Activated CD4-positive, alpha-beta T cell treated with anti-CD3 and anti-CD28 coated beads for 4 hours (primary cell): ENCODE measurements at places on chromosomes 1 and 21.

GRCh38 chr1:30377230-30378002 lies 346.0 kb downstream of the MATN1 start:
- no peak for DNase-seq

GRCh38 chr21:42735061-42735460 lies 81.6 kb downstream of the PDE9A start:
- no peak for DNase-seq

- no peak for DNase-seq
Measured at GRCh38 chr1:54819195-54819536, 18.0 kb upstream of the TTC22 start.

- no peak for DNase-seq
Measured at GRCh38 chr1:115409094-115410015, 71.3 kb upstream of the NGF start.

DNA sequence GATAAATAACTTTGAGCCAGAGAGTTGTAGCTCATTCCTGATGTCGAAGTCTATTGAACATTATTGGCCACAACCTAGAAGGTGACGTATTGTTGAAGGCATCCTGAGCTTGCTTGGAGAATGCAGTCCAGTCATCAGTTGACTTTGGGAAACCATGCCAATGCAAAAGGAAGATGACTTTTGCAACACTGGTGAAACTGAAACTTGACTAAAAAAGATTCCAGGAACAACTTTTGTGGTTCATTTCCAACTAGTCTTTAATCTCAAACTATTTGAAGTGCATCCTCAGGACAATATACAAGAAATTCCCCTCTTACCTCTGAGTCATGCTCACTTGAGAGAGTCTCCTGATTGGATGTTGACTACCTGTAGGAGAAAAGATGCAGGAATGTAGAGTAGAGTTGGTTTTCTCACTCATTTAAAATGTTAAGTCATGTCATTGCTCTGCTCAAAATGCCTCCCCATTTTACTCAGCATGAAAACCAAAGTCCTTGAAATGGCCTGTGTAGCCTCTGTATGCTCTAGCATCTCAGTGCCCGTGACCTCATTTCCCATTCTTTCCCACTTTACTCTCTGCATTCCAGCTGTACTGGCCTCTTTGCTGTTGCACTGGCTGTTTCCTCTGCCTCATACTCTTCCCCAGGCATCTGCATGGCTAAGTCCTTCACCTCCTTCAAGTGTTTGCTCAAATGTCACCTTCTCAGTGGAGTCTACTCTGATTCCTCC lies 24.4 kb upstream of the LEPR start:
- DNase-seq = no peak

DNA sequence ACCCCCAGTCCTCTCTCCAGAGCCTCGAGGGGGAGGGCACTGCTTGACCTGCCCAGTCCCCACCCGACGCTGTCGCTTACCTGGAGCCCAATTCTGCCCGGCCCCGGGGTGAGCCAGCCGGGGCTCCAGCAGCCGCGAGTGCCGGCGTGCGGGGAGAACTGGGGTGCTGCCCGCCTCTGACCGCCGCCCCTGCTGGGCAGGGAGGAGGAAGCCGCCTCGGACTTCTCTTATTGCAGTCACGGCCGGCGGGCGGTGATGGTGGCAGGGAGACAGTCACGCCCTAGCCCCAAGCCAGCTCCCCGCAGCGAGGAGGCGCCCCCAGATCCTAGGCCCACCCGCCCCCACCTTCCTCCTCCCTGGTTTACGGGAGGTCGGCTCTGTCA lies at the start of gene FGR:
FGR (minus strand) TSS at position 201 of the 383 bp plus-strand sequence. CDS start 11,269 bp downstream, outside the sequence.
- no peak for DNase-seq

GRCh38 chr1:3292051-3292722 lies 162.3 kb upstream of the ARHGEF16 start:
- no peak for DNase-seq

DNA sequence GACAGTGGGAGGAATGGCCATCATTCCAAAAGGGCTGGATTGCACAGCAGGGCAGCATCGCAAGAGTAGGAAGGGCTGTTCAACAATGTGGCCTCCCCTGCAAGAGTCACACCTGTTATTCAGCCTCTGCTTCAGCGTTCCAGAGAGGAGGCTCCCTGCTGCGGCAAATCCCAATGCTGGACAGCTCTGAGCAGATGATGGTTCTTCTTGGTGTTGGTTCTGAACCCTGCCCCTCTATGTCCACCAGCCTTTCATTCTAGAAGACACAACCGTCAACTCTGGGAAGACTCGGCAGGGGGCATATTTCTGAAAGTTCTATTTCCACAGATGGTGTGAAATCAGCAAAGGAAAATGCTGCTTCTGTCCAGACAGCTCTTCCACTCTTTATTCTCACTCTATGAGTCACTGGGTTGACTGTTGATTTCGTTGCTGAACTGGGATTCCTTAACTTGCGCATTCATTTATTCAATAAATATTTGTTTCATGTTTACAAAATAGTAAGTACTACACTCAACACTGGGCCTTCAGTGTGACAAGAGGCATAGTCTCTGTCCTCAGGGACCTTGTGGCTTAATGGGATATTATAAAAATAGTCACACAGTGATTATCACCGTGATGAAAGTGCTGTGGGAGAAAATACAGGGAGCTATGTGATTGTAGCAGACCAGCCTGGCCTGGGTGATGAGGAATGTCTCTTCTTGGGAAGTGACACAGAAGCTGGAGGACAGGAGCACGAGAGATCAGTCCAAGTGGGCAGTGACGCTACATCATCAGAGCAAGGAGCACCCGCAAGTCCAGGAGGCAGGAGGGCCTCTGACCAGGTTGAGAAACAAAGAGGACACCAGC lies 260.3 kb downstream of the SIPA1L2 start:
- DNase-seq = no peak

GRCh38 chr21:41124641-41125201 lies 43.2 kb upstream of the BACE2 start:
- no peak for DNase-seq

GRCh38 chr1:228698017-228698329 lies 37.3 kb upstream of the RHOU start:
- no peak for DNase-seq

DNA sequence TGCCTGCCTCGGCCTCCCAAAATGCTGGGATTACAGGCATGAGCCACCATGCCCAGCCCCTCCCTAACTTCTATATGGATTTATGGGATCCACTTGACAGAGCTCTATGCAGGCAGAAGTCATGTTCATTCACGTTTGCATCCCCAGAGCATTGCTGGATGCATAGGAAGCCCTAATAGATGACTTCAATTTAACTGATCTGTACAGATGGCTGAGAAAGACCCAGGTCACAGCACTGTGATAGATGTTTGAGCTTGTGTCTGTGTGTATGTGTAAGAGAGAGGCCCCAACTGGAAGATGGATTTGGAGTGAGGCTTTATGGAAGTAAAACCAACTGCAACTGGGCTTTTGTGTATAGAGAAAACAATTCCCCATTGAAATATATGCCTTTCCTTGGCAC lies 30.9 kb upstream of the PLXNA2 start:
- no peak for DNase-seq

DNA sequence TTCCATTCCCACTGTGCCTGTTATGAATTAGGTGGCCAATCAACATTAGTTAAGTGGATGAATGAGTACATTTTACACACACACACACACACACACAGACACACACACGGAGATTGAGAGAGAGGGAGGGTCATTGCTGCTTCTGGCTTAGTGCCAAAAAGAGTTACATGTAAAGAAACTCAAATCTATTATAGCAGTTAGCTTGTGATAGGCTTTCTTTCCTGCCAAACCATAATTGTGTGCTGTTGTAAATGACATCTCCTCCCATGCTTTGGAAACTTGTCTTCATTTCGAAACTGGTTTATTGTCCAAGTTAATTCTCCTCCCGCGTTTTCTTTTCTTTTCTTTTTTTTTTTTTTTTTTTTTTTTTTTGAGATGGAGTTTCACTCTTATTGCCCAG lies 1.4 kb upstream of the MT1HL1 start:
- DNase-seq = no peak

GRCh38 chr1:31762726-31763670 lies 1.1 kb downstream of the ADGRB2 start:
- peak; percentile 57 for DNase-seq

DNA sequence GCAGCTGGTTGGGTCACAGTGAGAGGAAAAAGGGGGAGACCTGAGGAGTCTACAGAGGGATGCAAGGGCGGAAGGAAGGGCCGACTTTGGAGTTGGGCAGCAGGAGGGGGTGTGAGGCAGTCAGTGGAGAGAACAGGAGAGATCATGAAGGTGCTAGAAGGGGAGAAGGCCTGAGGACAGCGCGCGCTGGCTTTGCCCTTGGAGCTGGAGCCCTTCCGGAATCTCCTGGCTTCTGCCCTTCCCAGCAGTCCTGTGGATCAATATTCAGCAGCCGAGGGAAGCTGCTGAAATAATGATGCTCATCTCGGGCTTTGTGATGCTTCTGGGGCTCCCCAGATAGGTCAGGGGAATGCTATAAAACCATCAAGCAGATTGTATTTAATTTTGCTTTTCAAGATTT lies 26.7 kb downstream of the SLC37A1 start:
- no peak for DNase-seq

DNA sequence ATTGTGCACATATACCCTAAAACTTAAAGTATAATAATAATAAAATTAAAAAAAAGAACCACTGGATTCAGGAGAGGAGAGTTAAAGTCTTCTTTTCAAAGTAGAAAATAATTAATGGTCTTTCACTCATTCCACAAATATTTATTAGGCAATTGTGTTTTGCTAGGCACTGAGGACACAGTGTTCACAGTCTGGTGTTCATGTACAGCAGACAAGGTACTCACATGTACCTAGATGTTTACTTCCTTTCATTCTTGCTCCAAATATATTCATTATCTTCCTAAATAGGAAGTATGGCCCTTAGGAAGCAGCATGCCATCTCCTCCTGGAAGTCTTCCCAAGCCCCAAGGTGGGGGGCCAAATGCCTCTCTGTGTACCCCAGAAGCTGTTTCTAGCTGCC lies 265.0 kb downstream of the NPHP4 start:
- no peak for DNase-seq

DNA sequence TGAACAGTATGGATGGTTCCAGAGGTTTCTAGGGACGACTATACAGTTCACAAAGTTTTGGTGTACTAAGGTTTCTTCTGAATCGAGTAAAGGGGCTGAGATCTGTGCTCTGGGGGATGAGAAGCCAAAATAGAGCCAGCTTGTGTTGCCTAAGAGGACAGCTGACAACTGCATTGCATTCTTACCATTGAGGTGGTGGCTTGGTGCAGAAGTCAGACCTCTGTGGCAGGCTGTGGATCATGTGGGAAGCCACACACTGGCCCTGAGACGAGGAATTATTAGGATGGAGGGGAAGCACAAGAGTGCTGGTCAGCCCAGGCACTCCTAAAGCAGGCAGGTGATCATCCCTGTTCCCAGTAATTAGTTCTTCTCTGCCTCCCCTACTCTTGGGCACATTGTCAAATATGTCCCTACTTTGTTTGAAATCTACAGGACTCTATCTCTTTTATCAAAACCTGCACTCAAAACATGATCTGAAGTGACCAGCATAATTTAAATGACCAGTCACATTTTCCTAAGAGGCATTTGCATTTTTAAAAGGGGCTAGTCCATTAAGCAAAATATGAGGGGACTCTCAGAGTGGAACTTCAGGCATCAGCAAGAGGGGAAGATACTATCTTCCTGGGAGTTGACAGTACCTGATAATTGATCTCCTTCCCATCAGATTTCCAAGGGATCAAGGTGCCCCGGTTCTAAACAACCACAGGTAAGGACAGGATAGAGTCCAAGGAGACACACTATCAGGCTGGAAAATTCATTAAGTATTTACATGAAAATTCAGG lies at the start of gene FCRLB:
FCRLB (plus strand) TSS at position 589 of the 782 bp plus-strand sequence. CDS start 1,129 bp downstream, outside the sequence.
- no peak for DNase-seq

DNA sequence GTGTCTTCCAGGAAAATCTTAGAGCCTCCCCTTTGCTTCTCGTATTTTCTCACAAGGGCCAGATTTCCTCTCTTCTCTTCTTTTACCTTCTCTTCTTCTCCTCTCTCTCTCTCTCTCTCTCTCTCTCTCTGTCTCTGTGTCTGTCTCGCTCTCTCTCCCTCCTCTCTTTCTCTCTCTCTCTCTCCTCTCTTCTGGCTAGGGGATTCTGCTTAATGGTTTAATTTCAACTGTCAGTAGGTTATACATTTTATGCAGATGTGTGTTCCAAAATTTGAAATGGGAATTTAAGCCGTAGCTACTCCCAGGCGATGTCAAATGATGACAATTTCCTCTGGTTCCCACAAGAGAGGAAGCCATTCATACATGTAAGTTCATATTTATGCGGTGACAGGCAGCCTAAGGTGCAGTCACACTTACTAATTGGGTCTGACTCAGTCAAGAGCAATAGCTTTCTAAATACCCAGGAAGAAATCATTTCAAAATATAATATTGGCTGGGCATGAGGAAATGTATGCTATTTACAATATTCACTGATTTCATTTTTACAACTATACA lies 1.4 kb downstream of the DSCAM start:
- DNase-seq = no peak

GRCh38 chr1:223712850-223713474 lies 623 bp downstream of the CAPN2 start:
- peak; percentile 51 for DNase-seq

- DNase-seq = no peak
Measured at GRCh38 chr1:96364576-96364975, 357.0 kb upstream of the PTBP2 start.

DNA sequence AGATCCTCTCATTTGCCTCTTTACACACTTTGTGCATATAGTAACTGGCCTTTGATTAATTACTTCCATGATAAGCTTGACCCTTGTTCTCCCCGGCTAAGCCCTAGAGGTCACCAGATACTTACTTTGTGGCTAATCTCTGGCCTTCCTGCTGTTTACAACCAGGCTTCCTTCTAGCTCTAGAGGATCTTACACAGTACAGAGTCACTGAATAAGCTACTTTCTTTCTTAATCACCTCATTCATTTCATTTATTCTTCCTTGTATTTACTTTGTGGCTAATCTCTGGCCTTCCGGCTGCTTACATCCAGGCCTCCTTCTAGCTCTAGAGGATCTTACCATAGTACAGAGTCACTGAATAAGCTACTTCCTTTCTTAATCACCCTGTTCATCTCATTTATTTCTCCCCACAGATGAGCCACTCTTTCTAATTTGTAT lies 144.3 kb upstream of the C1orf21 start:
- no peak for DNase-seq

DNA sequence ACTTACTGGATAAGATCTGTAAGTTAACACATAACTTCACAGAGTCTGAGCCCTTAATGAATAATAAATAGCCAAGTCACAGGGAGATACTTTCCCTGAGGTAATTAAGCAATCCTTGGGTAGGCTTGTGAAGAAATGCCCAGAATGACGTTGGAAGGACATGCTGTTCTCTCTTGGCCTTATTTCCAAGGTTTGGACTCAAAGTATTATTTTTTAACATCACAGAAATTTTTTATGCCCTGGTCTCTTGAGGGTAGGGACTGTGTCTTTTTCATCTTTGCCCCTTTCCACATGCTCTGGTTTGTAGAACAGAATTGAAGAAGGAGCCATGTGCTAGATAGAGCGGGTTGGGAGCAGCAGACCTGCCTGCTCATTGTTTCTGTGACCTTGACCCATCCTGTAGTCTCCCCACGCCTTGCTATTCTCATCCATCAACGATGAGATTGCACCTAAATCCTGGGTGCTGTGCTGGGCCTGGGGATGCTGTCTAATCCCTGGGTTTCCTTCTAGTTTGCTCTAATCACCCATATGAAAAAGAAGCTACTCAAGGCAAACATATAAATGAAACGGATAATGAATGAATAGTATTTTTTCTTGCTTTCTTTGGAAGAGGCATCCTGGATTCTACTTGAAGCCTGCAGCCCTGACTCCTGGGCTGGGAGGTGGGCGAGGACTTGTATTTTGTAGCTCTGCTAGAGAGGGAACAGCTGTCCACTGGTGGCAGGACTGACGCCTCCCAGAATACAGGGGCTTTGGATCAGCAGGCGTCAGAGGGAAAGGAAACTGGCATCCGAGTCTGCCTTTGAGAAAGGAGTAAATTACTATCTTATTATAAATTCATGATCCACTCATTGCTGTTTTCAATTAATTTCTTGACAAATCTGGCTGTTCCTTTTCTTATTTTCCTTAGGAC lies 17.5 kb upstream of the LAMTOR5 start:
- no peak for DNase-seq
